Cortex of kidney (tissue), 1 donor: ENCODE measurements at places on chromosomes 11 and 22.

GRCh38 chr11:79956061-79956460 is 515.2 kb upstream of the TENM4 start:
- no peak for DNase-seq

DNA sequence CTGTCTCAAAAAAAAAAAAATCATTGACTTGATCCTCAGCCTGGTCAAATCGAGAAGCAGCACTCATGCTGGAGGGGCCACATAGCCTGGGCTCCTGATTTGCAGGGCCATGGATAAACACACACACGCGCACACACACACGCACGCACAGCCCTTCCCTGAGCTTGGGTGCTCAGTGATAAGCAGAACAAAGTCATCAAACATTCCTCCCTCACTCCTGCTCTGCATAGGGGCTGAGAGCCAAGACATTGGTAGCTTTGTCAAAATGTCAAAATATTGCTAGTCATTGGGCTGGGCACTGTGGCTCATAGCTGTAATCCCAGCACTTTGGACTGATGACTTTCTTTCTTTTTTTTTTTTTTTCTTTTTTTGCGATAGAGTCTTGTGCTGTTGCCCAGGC is 34.0 kb upstream of the A4GALT start:
- DNase-seq = no peak

- no peak for DNase-seq
Measured at GRCh38 chr11:17161515-17161914, 46.3 kb downstream of the PIK3C2A start.

GRCh38 chr11:120830085-120830620 is 193.7 kb upstream of the TBCEL start:
- DNase-seq = no peak

- no peak for DNase-seq
Measured at GRCh38 chr11:76424379-76424778, 20.4 kb upstream of the EMSY start.

- DNase-seq = no peak
Measured at GRCh38 chr11:48036466-48036865, 56.1 kb downstream of the PTPRJ start.

DNA sequence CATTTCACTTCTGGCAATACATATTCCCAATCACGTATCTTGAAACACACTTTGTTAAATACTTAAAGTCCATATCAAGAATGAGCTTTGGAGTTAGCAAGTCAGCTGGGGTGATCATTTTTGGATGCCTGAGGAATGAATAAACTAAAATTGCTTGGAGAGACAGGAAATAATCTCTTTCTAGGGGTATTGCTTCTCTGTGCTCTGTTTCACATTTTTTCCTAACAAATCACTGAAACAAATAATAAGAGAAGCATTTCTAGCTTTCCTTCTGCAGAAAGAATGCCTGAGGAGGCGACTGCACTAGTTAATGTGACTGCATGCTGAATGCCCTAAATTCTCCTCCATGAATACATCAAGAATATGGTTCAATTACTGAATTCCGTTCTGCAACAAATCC is 541.4 kb upstream of the CCDC90B start:
- no peak for DNase-seq

GRCh38 chr11:69398529-69399492 is 82.7 kb upstream of the LINC01488 start:
- DNase-seq = no peak

DNA sequence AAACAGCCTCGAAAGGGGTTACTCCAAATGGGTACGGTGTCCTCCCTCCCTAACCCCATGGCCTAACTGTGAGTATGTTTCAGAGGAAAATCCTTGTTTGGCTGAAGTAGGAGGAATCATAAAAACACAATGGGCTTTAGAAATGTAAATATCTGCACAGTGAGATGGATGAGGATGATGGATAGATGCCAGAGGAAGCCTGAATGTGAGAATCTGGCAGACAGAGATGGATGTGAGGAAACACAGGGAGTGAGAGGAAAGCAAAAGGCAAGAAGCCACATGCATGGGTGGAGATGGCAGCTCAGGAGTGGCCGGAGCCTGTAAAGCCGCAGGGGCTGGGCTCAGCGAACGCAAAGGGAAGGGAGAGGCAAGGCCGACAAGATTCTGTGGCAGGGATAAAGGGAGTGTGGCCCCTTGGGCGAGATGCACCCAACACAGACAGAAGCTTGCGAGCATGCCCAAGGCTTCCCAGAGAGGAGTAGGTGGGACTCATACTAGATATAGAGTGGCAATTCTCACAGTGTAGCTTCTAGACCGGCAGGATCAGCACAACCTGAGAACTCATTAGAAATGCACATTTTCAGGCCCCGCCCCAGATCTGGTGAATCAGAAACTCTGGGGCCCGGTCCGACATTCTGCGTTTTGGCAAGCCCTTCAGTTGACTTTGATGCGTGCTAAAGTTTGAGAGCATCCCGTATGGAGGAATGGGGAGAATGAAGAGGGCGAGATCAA is 237.3 kb upstream of the CADM1 start:
- no peak for DNase-seq

- no peak for DNase-seq
Measured at GRCh38 chr11:64067230-64067993, 31.7 kb downstream of the FLRT1 start.

GRCh38 chr22:49033616-49034015 is 794.1 kb downstream of the BRD1 start:
- DNase-seq = no peak

GRCh38 chr11:17828311-17828751 is 93.8 kb downstream of the KCNC1 start:
- no peak for DNase-seq

DNA sequence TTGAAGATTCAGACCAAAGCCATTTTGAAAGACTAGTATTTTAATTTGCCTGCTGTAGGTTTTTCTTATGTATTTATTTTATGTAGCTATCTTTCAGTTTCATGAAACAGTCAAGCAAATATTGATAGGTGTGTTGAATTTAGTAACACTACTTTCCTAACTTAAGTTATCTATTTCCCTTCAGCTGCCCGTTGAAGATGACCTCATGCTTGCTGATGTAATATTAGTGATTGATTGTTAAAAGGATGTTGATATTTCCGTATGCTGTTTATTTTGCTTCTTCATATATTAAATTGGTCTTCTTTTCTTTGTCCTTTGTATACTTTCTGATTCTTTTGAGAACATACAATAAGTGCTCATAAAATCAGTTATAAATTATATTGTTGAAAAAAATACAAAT is 86.8 kb upstream of the CHORDC1 start:
- no peak for DNase-seq

- DNase-seq = no peak
Measured at GRCh38 chr11:77093056-77093891, 9.4 kb upstream of the OMP start.

- no peak for DNase-seq
Measured at GRCh38 chr22:30025221-30025620, 55.0 kb upstream of the HORMAD2 start.

- DNase-seq = no peak
Measured at GRCh38 chr11:116644201-116644940, 128.4 kb downstream of the BUD13 start.
